ENCODE measurements at places on chromosomes 3 and 15. TPM values are rescaled to one million over a fixed set of nuclear protein-coding genes. Genes with fewer than 3 reads are reported as not detected.
A peak's percentile ranks its signal among the peaks of the same experiment; 100 is the strongest.

GRCh38 chr15:77564341-77564740 lies 68.4 kb downstream of the LINGO1 start:
- DNase-seq = no peak

The OXTR gene
- total RNA-seq = 0.20 TPM

DNA sequence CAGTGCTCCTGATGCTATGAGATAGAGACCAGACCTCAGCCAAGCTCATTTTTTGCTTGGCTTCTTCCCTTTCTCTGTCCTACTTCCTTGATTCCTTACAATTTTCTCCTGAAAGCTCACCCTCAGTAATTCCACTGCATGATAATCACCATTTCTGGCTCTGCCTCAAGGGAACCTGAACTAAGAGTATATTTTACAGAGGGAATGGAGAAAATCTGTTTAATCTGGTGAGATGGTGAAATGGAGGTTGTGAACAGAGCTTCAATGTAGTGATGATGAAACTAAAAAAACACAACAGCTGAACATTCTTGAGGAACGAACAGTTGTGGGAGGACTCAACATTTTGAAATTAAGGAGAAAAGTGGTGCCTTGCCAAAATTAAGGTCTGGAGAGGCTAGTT lies 16.3 kb downstream of the HHLA2 start:
- DNase-seq = no peak

DNA sequence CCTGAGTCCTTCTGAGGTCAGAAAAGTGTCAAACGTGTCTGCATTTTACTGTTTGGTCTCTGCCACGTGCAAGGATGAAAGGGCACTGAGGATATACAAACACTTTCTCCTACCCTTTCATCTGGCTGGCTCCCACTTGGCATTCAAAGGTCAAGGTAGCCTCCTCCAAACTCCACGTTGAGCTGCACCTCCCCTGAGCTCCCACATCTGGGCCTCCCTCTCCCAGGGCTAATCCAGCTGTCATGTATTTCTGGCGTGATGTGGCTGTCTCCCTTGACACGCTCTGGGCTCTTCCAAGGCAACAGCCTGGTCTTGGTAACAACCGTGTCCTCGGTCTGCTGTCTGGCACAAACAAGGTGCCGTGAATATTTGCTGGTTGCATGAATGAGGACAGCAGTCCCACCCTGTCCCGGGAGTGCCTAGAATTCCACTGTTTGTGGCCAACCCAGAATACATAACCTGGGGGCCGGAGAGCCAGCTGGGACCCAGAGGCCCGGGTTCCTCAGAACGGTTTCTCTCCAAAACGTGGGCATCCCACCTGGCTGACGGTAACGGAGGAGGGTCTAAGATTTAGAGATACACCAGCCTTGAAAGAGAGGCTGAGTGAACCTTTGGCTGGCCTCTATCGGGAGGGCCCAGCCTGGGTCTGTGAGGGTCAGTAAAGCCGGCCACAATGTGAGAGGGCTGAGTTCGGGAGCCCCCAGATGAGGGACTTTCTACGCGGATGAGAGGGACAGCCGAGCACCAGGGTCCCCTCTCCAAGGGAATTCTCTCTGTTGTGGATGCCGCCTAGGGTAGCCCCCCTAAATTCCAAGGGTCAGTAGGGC lies 767 bp downstream of the GLT8D1 start:
- DNase-seq = peak; percentile 35

The CPLX3 gene
- 4.1 TPM for total RNA-seq

DNA sequence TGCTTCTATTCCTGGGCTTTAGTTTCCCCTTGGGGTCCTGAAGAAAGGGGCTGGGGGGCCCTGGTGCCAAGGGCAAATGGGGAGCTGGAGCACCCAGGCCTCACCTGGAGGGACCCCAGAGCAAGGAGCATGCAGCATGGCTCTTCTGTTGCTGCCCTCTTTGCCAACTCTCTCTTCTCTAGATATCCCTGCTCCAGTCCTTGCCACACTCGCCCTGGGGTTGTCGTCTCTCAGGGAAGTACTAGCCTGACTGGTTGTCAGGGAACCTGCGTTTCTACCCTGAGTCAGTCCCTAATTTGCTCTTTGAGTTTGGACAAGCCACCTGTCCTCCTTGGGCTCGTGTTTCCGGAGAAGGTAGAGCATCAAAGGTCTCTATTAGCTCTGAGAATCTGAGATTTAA lies 63.7 kb upstream of the UBE2Q2 start:
- DNase-seq = no peak

The FAN1 gene
- total RNA-seq = 26.3 TPM

The LSMEM2 gene
- total RNA-seq = 31.6 TPM
